Left renal cortex interstitium (tissue), 4 donors: ENCODE measurements at places on chromosomes 6 and 20.

- DNase-seq: no peak
Measured at GRCh38 chr20:16955462-16955861, 207.3 kb downstream of the OTOR start.

GRCh38 chr6:95572098-95572497 lies 5.2 kb upstream of the MANEA start:
- DNase-seq: no peak

DNA sequence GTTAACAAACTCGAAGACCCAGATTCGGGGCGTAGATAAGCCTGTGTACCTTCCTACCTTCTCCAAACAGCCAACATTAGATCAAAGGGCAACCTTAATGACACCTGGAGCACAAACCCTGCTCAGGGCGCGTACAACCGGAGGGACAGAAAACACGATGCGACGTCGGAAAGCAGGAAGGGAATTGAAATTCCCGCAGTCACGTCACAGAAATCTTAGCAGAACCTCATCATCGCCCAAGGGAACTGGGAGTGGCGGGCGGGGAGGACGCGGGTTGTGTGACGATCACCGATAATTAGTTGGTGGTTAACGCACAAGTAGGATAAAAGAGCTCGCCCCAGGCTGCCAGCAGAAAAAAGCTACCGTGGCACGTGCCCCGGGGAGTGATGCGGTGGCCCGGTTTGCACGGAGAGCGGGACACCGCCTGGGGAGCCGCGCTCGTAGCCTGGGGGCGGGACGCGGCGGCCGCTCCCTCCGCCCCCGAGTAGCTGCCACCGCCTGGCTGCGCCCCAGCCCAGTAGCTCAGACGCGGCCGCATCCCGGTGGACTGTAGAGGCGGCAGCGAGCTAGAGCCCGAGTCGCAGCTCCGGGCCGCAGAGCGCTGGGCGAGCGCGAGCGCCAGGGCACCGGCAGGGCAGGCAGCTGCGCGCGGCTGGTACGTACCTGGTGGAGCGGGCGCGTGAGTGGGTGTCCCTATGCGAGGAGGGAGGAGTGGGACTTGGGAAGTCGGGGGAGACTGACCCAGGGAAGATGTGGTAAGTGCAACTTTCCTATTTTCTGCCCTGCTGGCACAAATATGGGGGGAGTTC lies at the start of gene PKIB:
Gene PKIB (plus strand): TSS at position 525 of the 809 bp plus-strand sequence. CDS start 107,390 bp downstream, outside the sequence.
- no peak for DNase-seq

GRCh38 chr6:842141-842540 lies 149.2 kb upstream of the EXOC2 start:
- DNase-seq: no peak

- DNase-seq: no peak
Measured at GRCh38 chr6:111844376-111844775, 28.9 kb downstream of the FYN start.

- DNase-seq: no peak
Measured at GRCh38 chr6:5667737-5668136, 339.0 kb downstream of the NRN1 start.

GRCh38 chr20:58144096-58144495 lies 84.4 kb downstream of the ANKRD60 start:
- DNase-seq: no peak

DNA sequence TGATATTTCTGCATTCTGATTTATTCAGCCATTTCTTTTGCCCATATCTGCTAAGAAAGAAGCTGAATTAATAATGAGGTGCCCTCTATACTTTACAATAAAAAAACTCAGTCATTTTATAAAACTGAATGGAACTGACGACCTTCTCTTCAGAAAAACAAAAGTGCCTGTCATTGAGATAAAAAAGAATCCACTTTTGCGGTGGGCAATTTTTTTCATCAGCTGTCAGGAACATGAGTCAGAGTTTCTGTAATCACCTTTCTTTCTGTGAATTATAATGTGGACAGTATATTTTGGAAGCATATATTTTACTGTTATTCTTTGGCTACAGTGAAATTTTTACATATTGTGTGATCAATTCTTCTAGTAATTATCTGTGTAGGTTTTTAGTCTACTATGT lies 33.4 kb downstream of the IL20RA start:
- no peak for DNase-seq

DNA sequence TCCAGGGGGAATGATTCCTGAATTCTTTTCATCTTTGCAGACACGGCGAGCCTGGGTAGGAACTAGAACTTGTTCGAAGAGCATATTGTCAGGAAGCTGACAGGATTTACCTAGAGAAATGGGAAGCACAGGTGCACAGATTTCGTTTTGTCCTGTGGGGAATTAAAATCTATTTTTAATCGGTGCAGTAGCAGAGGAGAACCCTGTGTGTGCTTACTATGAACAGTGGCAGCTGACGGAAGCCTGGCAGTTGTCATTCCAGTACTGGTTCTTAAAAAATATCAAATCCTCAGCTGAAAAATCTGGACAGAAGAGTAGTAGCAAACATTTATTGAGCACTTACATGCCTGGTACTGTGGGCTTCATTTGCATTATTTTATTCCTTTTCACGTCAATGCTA lies 609.0 kb downstream of the QKI start:
- no peak for DNase-seq

DNA sequence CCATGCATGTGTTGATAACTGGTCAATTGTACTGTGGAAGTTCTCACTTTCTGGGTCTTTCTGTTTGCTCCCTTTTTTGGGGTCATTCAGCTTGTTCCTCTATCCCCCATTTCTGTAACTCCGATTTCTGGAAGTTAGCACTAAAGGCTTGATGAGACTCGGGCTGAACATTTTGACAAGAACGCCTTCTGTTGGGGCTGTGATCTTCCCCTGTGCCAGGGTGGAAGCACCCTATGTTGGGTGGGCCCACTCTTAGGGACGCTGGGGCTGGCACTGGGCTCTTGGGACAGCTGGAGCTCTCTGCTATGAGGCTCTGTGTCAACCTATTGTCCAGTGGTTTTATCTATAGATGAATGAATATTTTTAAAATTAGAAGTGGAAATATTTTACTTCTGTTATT lies 60.1 kb upstream of the FRMD1 start:
- DNase-seq: no peak

DNA sequence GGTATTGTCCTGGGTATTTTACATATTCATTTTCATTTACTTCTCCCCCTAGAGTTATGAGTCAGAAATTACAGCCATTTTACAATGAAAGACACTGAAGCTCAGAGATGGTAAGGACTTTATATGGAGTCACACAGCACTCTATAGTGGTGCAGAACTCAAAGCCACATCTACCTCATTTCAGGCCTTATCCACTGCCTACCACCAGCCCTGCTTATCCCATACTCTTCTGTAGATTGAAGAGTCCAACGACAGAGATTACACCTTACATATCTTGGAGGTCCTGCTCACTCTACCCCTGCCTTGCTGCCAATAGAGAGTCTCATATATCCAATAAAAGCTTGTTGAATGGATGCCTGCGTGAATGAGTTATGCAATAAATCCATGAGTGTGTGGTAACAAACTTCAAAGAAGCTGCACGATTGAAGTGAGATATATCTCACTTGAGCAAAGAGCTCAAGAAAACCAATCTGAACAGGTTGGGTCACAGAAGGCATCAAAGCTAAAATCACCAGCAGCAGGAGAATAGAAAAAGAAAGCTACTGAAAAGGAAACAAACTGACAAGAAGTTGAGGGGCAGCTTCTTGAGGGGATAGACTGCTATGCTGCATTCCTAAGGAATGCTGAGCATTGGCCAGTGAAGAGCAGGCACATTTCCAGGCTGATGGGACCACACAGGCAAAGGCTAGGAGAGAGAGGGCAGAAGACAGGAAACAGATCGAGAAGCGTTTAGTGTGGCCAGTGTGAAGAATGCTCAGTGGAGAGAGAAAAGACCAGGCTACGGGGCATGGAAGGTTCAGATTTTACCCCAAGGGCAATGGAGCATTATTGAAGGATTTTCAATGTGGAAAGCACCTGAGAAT lies 585.6 kb downstream of the DHX35 start:
- DNase-seq: no peak

GRCh38 chr6:163994566-163994965 lies 580.0 kb downstream of the QKI start:
- no peak for DNase-seq

DNA sequence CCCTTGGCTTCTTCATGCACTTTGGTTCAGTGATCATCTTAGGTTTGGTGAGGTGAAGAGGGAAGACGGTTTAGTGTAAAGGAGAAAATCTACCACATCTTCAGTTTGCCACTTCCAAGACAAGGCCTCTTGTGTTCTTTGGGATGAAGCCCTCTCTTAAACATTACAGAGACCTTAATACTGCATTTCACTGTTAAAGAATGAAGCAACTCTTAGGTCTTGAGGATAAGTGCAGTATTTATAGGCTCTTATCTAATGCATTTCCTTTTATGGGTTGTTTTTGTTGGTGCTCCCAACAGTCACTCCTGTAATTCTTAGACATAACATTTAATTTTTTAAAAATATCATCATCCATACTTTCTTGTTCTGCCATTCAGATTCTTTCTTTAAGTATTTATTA lies 139.9 kb upstream of the LAMP5 start:
- DNase-seq: no peak

- DNase-seq: no peak
Measured at GRCh38 chr6:120608826-120609225, 725.5 kb downstream of the TBC1D32 start.

DNA sequence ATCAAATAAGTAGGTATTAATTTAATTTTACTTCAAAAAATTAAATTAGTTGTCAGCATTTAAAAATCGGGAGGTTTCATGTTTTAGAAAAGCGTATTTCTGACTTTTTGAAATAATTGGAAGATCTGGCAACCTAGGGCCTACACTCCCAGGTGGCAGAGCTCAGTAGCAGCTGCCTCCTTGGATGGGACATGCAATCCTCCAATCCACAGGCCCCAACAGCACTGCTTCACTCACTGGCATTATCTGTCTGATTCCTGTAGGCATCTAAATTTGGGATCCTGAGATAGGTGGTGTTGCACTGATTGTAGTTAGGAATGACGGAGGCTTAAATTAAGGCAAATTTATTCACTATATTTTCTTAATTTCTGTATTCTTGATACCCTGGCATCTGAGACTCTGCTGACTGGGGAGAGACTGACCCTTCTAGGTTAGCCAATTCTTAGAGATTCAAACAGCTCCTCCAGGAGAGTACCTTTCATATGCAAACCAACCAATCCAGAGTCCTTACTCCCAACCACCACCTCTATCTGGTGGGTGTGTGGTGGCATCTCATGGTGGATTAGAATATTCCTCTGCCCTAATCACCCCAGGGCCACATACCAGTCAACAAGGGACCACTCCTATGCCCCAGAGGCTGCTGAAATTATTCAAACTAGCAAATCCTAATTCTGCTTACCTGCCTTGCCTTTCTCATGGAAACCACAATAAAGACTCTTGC lies 146.6 kb upstream of the GLP1R start:
- DNase-seq: no peak

DNA sequence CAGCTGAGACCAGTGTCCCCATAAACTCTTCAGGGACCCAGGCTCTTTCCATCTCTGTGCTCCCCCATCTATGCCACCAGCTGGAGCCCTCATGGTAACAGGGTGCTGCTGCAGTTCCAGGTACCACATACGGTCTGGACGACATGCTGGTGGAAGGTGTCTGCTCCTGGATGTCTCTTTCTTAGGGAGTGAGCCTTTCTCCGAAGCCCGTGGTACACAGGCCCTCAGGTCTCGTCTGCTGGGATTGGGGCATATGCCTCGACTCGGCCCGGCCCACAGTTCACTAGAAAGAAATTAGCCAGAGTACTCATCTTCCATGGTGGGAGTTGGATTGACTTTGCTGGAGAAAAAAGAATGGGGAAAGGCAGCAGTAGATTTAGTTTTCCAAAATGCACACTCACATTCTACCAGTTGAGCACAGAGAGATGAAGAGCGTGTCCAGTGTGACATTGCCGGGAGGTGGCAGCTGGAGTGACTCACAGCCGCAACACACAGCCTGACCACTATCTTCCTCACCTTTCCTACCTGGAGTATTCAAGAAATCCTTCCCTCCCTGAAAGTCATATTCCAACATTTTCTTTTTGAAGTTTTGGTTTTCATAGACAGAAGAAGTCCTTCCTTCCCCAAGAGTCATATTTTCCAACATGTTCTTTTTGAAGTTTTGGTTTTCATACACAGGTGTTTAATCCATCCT lies 18.6 kb upstream of the SPO11 start:
- no peak for DNase-seq

- DNase-seq: no peak
Measured at GRCh38 chr6:17851001-17851719, 136.3 kb downstream of the KIF13A start.

GRCh38 chr20:57560554-57561355 lies at the start of gene PCK1:
Gene PCK1, plus strand, starts transcription at chr20:57561110. Its CDS starts 302 bp downstream, at chr20:57561412.
- no peak for DNase-seq

GRCh38 chr6:157983406-157984119 lies 1.9 kb downstream of the SYNJ2 start:
- DNase-seq: no peak

- DNase-seq: no peak
Measured at GRCh38 chr6:29724937-29725869, 2.0 kb downstream of the HLA-F start.

- DNase-seq: no peak
Measured at GRCh38 chr6:85402922-85403321, 47.0 kb upstream of the NT5E start.

- DNase-seq: no peak
Measured at GRCh38 chr20:16821211-16822089, 73.3 kb downstream of the OTOR start.

DNA sequence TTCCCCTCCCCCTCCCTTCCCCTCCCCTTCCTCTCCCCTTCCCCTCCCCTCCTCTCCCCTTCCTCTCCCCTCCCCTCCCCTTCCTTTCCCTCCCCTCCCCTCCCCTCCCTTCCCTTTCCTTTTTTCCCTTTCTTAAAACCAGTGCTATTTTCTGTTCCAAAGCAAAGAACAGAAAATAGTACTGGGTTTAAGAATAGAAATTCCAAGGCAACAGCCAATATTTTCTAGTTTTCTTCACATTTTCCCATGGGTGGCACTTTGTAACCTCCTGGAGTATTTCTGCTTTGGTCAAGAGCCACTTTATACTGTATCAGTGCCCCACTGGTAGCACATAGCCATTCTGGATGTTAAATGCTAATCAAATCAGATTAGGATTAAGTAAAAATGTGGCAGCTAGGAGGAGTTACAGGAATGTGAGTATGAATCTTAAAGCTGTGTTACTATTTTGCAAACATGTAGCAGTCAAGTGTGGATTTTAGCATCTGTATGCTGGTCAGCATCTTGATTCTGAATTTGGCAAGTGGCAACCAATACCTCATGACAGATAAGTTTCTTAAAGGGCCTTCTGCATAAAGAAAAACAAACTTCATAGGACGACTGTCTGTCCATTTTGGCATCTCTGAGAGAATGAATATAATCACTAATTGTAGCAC lies 126.4 kb downstream of the CEP57L1 start:
- DNase-seq: no peak
